ENCODE measurements at places on chromosomes 4 and X. TPM values are rescaled to one million over a fixed set of nuclear protein-coding genes. Genes with fewer than 3 reads are reported as not detected.

DNA sequence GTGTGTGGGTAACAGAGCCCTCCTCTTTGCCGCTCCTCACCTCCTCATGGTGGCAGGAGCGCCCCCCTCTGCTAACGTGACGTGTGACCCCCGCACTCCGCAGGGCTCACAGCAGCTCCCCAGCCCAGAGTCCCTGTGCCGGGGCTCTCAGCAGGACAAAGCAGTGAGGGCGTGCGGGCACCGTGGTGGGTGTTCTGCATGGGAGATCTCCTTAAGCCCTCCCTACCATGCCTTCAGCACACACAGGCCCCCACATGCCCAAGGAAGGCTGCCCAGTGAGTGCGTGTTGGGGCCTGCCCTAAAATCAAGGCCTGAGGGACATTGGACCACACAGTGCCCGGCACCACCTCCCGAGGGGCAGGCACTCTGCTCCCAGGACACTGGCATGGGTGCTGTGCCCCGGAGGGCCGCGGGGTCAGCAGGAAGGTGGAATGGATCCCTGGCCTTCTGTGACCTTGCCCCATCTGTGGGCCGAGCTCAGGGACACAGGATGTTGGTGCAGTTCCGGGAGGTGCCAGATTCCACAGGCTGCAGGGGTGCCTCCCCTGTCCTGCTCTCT is 10.1 kb downstream of the PSAPL1 start:
- no peak for DNase-seq

GRCh38 chr4:178344096-178344495 is 901.9 kb upstream of the AGA start:
- no peak for DNase-seq

GRCh38 chrX:78624962-78625909 is 33.9 kb downstream of the RTL3 start:
- no peak for DNase-seq

GRCh38 chr4:1938027-1938426 is 66.8 kb downstream of the NSD2 start:
- no peak for DNase-seq

GRCh38 chr4:139083607-139083955 is 68.0 kb downstream of the NOCT start:
- peak; percentile 74 for DNase-seq

The FBXW7 gene
- polyA plus RNA-seq = 17.1 TPM

The HSFX2 gene
- 0.70 TPM for polyA plus RNA-seq

The GPC3 gene
- polyA plus RNA-seq = 91.8 TPM

The F9 gene
- polyA plus RNA-seq = not detected

Measured in ovary (tissue), 10 donors.